ENCODE measurements at places on chromosomes 6 and 20. TPM values are rescaled to one million over a fixed set of nuclear protein-coding genes. Genes with fewer than 3 reads are reported as not detected.

PRDM13 gene
- not detected for total RNA-seq

DACT2 gene
- not detected for total RNA-seq

LY6G5B gene
- 0.64 TPM for total RNA-seq

ULBP3 gene
- 3.9 TPM for total RNA-seq

KHDC1 gene
- under 0.01 TPM for total RNA-seq

TRIM31 gene
- not detected for total RNA-seq

CALHM4 gene
- total RNA-seq: 0.13 TPM

OR2J3 gene
- not detected for total RNA-seq

FKBP5 gene
- 40.3 TPM for total RNA-seq

SYNJ2 gene
- total RNA-seq: 24.7 TPM

ZNF512B gene
- 5.9 TPM for total RNA-seq

SNAI1 gene
- total RNA-seq: 1.0 TPM

SLC35F1 gene
- under 0.01 TPM for total RNA-seq

SLC52A3 gene
- not detected for total RNA-seq

TGM3 gene
- not detected for total RNA-seq

C6orf47 gene
- total RNA-seq: 22.9 TPM

PTCHD4 gene
- total RNA-seq: 13.3 TPM

GMEB2 gene
- 6.3 TPM for total RNA-seq

CHRNA4 gene
- total RNA-seq: 0.13 TPM

FAM209B gene
- total RNA-seq: not detected

POU3F2 gene
- not detected for total RNA-seq

C6orf15 gene
- total RNA-seq: not detected

EFCAB8 gene
- under 0.01 TPM for total RNA-seq

SLCO4A1 gene
- total RNA-seq: 0.90 TPM

FOXS1 gene
- total RNA-seq: 0.39 TPM

FAM135A gene
- total RNA-seq: 12.9 TPM

LHFPL5 gene
- total RNA-seq: not detected

PROKR2 gene
- total RNA-seq: not detected

INSM1 gene
- total RNA-seq: not detected

FAM83D gene
- total RNA-seq: 22.3 TPM

RPS6KA2 gene
- total RNA-seq: 122 TPM

GSTA1 gene
- not detected for total RNA-seq

RGS19 gene
- 23.0 TPM for total RNA-seq

MEI4 gene
- total RNA-seq: not detected

CNKSR3 gene
- 8.3 TPM for total RNA-seq

SLC17A1 gene
- not detected for total RNA-seq

FGD2 gene
- total RNA-seq: not detected

MEP1A gene
- not detected for total RNA-seq

RIMS1 gene
- 21.2 TPM for total RNA-seq

ECT2L gene
- not detected for total RNA-seq

TCP11 gene
- total RNA-seq: 0.13 TPM

FOXF2 gene
- total RNA-seq: not detected

DEFB132 gene
- not detected for total RNA-seq

Measured in dermis microvascular lymphatic vessel endothelial cell (primary cell).